ENCODE measurements at places on chromosomes 2 and 18. TPM values are rescaled to one million over a fixed set of nuclear protein-coding genes. Genes with fewer than 3 reads are reported as not detected.

Gene ERBB4
- total RNA-seq = 10.2 TPM

Gene STAT4
- 1.0 TPM for total RNA-seq

GRCh38 chr2:218964041-218964771 is 4.7 kb downstream of the CDK5R2 start:
- no peak for DNase-seq

GRCh38 chr2:8153258-8153718 is 528.6 kb upstream of the ID2 start:
- DNase-seq = no peak

DNA sequence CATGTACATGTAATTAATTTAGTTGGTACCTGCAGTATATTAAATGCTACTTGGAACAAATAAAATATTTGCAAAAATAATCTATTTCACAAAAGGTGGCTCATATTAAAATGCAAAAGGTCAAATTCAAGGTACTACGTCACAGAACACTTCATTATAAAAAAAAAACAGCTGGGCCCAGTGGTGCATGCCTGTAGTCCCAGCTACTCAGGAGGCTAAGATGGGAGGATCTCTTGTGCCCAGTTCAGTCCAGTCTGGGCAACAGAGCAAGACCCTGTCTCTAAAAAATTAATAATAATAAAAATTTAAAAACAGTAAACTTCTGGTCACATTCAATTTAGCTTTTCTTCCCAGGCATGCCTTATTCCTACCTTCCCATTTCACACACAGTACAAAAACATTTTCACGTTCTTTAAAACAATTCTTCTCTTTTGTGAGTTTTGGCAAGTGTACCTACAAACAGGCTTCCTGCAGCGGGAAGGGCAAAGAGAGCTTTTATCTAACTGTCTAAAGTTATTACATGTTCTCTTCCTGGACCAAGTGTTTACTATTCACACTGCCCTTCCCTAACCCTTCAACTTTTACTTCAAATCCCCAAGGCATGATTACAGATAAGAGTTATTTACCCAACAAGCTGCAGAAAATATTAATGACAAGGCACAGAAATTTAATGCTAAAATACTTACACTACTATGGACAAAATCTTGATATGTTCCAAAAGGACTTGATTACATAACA is 10.7 kb downstream of the BAZ2B start:
- DNase-seq = no peak

Measured in neural crest cell (in vitro differentiated cells).